Hepatocyte (in vitro differentiated cells): ENCODE measurements at places on chromosomes 6 and 20. TPM values are rescaled to one million over a fixed set of nuclear protein-coding genes. Genes with fewer than 3 reads are reported as not detected.

Gene HLA-DOB
- total RNA-seq, result not detected in 2 replicates

Gene NPBWR2
- total RNA-seq, result not detected in 2 replicates

Gene ADGRG6
- total RNA-seq, result 59.5 and 92.0 TPM in 2 replicates

Gene HLA-DOA
- total RNA-seq, result 1.4 and 2.0 TPM in 2 replicates

Gene ADGB
- total RNA-seq, result 0.33 TPM in 1 of 2 replicates, not detected in the other

Gene CST2
- total RNA-seq, result not detected in 2 replicates

Gene PCSK2
- total RNA-seq, result 1.3 and 1.4 TPM in 2 replicates

Gene ASIP
- total RNA-seq, result not detected in 2 replicates

Gene TREML2
- total RNA-seq, result 0.24 and 0.40 TPM in 2 replicates

Gene TENT5A
- 87.4 and 101 TPM in 2 replicates for total RNA-seq

Gene LHFPL5
- not detected in 2 replicates for total RNA-seq

Gene SSTR4
- 0.24 and 0.53 TPM in 2 replicates for total RNA-seq

GRCh38 chr6:104941729-104942091 is 15.2 kb upstream of the LIN28B start:
- H3K27me3 ChIP-seq, result peaks cover 5% of the 10 kb centered on the region
- H3K4me3 ChIP-seq, result peak overlapping the region; percentile 85
- H3K36me3 ChIP-seq, result no peaks in the 10 kb centered on the region
- H3K4me1 ChIP-seq, result no peaks in the 10 kb centered on the region
- no peak for DNase-seq

GRCh38 chr6:15048367-15048766 is 197.5 kb upstream of the JARID2 start:
- no peak for DNase-seq
- no peaks in the 10 kb centered on the region for H3K27me3 ChIP-seq
- H3K27ac ChIP-seq, result no peak overlapping the region
- H3K4me1 ChIP-seq, result peaks cover 7% of the 10 kb centered on the region
- no peak overlapping the region for H3K4me3 ChIP-seq

GRCh38 chr6:37205997-37206340 is 36.0 kb downstream of the PIM1 start:
- H3K36me3 ChIP-seq, result no peaks in the 10 kb centered on the region
- no peak overlapping the region for H3K4me3 ChIP-seq
- no peak overlapping the region for H3K27ac ChIP-seq
- peaks cover 25% of the 10 kb centered on the region for H3K4me1 ChIP-seq
- no peaks in the 10 kb centered on the region for H3K27me3 ChIP-seq

GRCh38 chr20:745683-746301 is 22.5 kb downstream of the SLC52A3 start:
- no peaks in the 10 kb centered on the region for H3K27me3 ChIP-seq
- H3K27ac ChIP-seq, result no peak overlapping the region
- H3K4me1 ChIP-seq, result no peaks in the 10 kb centered on the region
- H3K36me3 ChIP-seq, result no peaks in the 10 kb centered on the region
- no peak overlapping the region for H3K4me3 ChIP-seq

GRCh38 chr6:37053683-37054082 is 48.2 kb downstream of the FGD2 start:
- peaks cover 9% of the 10 kb centered on the region for H3K4me1 ChIP-seq
- no peak overlapping the region for H3K4me3 ChIP-seq
- no peaks in the 10 kb centered on the region for H3K27me3 ChIP-seq
- H3K27ac ChIP-seq, result no peak overlapping the region
- H3K36me3 ChIP-seq, result no peaks in the 10 kb centered on the region

- H3K36me3 ChIP-seq, result no peaks in the 10 kb centered on the region
- no peak overlapping the region for H3K4me3 ChIP-seq
- DNase-seq, result no peak
- H3K4me1 ChIP-seq, result peaks cover 21% of the 10 kb centered on the region
Measured at GRCh38 chr6:52389264-52389625, 27.3 kb downstream of the PAQR8 start.

DNA sequence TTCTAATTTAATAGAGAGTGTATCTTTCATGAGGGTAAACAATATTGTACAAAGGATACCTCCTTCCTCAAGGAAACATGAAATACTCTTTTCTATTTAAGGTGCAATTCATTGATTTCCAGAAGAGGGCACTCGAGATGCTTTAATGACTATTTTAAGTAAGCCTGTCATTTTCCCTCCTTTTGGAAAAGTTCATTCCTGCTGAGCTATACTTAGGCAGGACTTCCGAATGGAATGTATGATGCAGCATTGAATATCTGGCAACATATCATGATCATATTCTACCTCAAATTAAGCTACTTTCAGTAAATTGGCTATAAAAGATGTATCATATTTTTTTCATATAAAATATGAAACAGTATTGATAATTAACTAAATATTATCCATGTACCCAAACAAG is 5.0 kb downstream of the DST start:
- no peak overlapping the region for H3K27ac ChIP-seq
- no peaks in the 10 kb centered on the region for H3K27me3 ChIP-seq
- H3K4me3 ChIP-seq, result no peak overlapping the region
- peak; percentile 70 for DNase-seq
- H3K4me1 ChIP-seq, result no peaks in the 10 kb centered on the region

GRCh38 chr6:169250660-169251059 is 3.0 kb downstream of the THBS2 start:
- no peak overlapping the region for H3K27ac ChIP-seq
- no peak overlapping the region for H3K4me3 ChIP-seq
- no peak for DNase-seq
- peaks cover 6% of the 10 kb centered on the region for H3K4me1 ChIP-seq
- H3K27me3 ChIP-seq, result peaks cover 51% of the 10 kb centered on the region

DNA sequence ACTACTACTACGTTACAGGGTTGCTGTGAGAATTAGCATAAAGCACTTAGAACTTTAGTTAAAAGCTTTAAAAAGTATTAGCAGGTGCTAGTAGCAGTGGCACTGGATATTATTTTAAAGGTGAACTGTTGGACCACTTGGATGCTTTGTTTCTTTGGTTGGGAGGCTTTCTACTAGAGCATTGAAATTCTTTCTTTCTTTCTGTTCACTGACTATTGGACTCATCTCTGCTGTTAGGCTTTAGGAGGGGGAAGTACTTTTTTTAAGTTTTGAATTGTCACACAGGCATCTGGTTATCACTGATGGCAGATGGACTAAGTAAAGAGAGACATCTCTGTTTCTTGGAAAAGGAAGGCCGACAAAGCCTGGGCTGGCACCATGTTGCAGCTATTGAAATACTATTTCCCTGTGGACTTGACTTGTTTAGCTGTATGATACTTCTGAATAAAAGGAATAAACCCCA is 4.8 kb downstream of the TBPL1 start:
- DNase-seq, result no peak
- H3K4me3 ChIP-seq, result no peak overlapping the region
- H3K4me1 ChIP-seq, result no peaks in the 10 kb centered on the region
- no peaks in the 10 kb centered on the region for H3K27me3 ChIP-seq
- H3K36me3 ChIP-seq, result no peaks in the 10 kb centered on the region

- no peaks in the 10 kb centered on the region for H3K4me1 ChIP-seq
- H3K27me3 ChIP-seq, result no peaks in the 10 kb centered on the region
- no peak for DNase-seq
- H3K36me3 ChIP-seq, result no peaks in the 10 kb centered on the region
Measured at GRCh38 chr20:16703570-16703969, 26.3 kb upstream of the SNRPB2 start.

DNA sequence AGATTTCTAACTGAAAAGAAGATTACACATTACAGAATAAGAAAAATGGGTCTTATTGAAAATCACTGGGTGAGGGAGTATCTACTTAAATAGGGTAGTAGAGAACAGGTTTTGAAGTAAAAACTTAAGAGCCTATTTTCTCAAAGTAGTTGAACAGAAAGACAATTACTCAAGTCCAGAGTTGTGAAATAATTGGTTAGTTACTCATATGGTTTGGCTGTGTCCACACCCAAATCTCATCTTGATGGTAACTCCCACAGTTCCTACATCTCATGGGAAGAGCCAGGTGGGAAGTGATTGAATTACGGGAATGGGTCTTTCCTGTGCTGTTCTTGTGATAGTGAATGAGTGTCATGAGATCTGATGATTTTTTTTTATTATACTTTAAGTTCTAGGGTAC is 1035.3 kb upstream of the GJE1 start:
- no peak overlapping the region for H3K27ac ChIP-seq
- H3K36me3 ChIP-seq, result no peaks in the 10 kb centered on the region
- H3K4me3 ChIP-seq, result no peak overlapping the region
- no peaks in the 10 kb centered on the region for H3K27me3 ChIP-seq

DNA sequence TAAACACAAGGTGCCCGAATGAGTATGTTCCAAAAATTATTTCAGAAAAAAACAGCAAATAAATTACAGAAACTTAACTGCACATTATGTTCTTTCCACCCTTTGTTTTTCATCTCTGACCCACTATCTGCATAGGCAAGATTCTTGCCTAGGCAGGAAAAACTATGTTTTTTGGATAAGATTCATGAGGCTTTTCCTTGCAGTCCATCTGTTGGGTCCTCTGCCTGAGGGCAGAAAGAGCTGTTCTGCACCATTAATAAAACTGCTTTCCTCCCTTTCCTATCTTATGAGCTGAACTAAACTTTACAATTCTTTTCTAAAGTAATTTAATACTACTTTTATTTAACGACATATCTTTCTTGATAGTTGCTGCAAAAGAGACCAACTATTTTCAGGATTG is 21.1 kb downstream of the ENPP1 start:
- no peaks in the 10 kb centered on the region for H3K27me3 ChIP-seq
- no peaks in the 10 kb centered on the region for H3K36me3 ChIP-seq
- H3K4me3 ChIP-seq, result no peak overlapping the region
- H3K4me1 ChIP-seq, result peaks cover 28% of the 10 kb centered on the region

GRCh38 chr6:132686531-132686930 is 27.3 kb downstream of the VNN1 start:
- no peaks in the 10 kb centered on the region for H3K27me3 ChIP-seq
- H3K27ac ChIP-seq, result no peak overlapping the region
- DNase-seq, result no peak
- no peaks in the 10 kb centered on the region for H3K4me1 ChIP-seq
- H3K4me3 ChIP-seq, result no peak overlapping the region

- no peaks in the 10 kb centered on the region for H3K4me1 ChIP-seq
- DNase-seq, result no peak
- H3K27me3 ChIP-seq, result no peaks in the 10 kb centered on the region
- H3K36me3 ChIP-seq, result no peaks in the 10 kb centered on the region
- peak overlapping the region; percentile 75 for H3K27ac ChIP-seq
Measured at GRCh38 chr6:33453393-33454008, 875 bp upstream of the ZBTB9 start.

DNA sequence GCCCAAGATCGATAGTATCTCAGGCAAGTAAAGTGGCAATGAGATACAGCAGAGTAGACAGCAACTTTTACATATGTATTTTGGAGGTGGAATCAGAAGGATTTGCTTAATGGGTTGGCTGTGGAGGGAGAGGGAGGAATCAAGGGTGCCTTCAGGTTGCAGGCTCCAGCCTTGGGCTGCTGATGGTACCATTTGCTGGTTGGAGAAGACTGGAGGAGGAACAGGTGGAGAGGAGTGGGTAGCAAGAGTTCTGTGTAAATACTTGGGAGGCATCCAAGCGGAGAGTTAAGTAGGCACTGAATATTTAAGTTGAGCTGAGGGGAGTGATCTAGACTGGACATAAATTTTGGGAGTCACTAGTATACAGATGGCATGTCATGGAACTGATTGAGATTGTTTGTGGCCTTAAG is 5.2 kb downstream of the BICRAL start:
- H3K4me1 ChIP-seq, result peaks cover 33% of the 10 kb centered on the region
- H3K27me3 ChIP-seq, result no peaks in the 10 kb centered on the region
- no peak overlapping the region for H3K4me3 ChIP-seq
- no peaks in the 10 kb centered on the region for H3K36me3 ChIP-seq
- no peak overlapping the region for H3K27ac ChIP-seq
- DNase-seq, result no peak

- H3K36me3 ChIP-seq, result no peaks in the 10 kb centered on the region
- H3K4me1 ChIP-seq, result no peaks in the 10 kb centered on the region
- H3K27ac ChIP-seq, result no peak overlapping the region
- no peak for DNase-seq
Measured at GRCh38 chr20:21569586-21569985, 55.7 kb upstream of the NKX2-2 start.

DNA sequence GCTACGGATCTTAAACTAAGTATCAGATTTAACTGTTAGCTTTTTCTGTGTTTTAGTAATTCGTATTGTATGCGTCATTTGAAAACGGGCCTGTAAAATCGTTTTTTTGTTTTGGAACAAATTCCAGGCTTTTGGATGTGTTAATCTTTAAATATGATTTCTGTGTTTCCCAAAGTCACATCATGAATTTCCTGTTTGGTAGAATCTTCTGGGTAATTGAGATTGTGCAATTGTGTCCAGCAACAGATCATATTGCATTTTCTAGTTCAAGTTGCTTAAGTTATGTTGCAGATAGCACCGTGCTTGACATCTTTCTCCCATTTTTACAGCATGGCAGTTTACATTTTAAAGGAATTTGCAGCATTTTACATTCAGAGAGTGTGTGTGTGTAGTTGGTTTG is 1.9 kb downstream of the MAPK14 start:
- H3K4me3 ChIP-seq, result peak overlapping the region; percentile 25
- no peaks in the 10 kb centered on the region for H3K27me3 ChIP-seq
- H3K36me3 ChIP-seq, result no peaks in the 10 kb centered on the region
- peaks cover 14% of the 10 kb centered on the region for H3K4me1 ChIP-seq
- H3K27ac ChIP-seq, result peak overlapping the region; percentile 76

GRCh38 chr6:83885984-83886383 is 26.5 kb downstream of the CYB5R4 start:
- no peaks in the 10 kb centered on the region for H3K4me1 ChIP-seq
- H3K4me3 ChIP-seq, result no peak overlapping the region
- no peak for DNase-seq
- H3K27me3 ChIP-seq, result no peaks in the 10 kb centered on the region
- H3K36me3 ChIP-seq, result no peaks in the 10 kb centered on the region
- no peak overlapping the region for H3K27ac ChIP-seq

- peaks cover 6% of the 10 kb centered on the region for H3K27me3 ChIP-seq
- H3K36me3 ChIP-seq, result no peaks in the 10 kb centered on the region
- H3K4me1 ChIP-seq, result no peaks in the 10 kb centered on the region
- peak overlapping the region; percentile 38 for H3K27ac ChIP-seq
- DNase-seq, result no peak
Measured at GRCh38 chr20:57605045-57605444, 15.2 kb downstream of the ZBP1 start.

- H3K27ac ChIP-seq, result no peak overlapping the region
- DNase-seq, result no peak
- H3K4me1 ChIP-seq, result no peaks in the 10 kb centered on the region
Measured at GRCh38 chr6:150606647-150607328, 7.1 kb downstream of the PLEKHG1 start.

GRCh38 chr6:154448448-154449096 is 61.9 kb downstream of the CNKSR3 start:
- DNase-seq, result peak; percentile 37
- no peaks in the 10 kb centered on the region for H3K27me3 ChIP-seq
- H3K36me3 ChIP-seq, result no peaks in the 10 kb centered on the region
- H3K4me1 ChIP-seq, result peaks cover 17% of the 10 kb centered on the region

DNA sequence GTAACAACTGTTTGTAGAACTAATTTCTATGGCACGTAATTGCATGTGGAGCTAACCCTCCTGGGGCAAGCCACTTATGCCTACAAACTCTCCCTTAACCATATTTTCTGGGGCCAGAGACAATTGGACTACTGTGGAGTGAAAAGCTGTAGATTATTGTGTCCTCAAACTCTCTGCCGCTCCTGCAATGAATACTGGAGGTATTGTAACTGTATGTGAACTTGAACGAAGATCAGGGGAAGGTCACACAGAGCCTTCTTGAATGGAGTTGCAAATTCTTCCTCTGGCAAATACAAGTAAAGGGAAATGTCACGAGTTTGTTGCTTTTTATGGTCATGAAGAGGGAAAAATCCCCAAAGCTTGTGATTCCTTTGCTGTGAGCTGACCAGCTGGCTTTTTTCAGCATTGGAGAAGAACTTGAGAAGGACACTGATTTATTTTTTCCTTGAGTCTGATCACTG is 18.2 kb downstream of the AKAP12 start:
- no peaks in the 10 kb centered on the region for H3K4me1 ChIP-seq
- DNase-seq, result no peak
- H3K27ac ChIP-seq, result no peak overlapping the region
- no peaks in the 10 kb centered on the region for H3K27me3 ChIP-seq

GRCh38 chr6:163177007-163177406 is 237.5 kb upstream of the QKI start:
- no peak overlapping the region for H3K27ac ChIP-seq
- DNase-seq, result no peak
- H3K36me3 ChIP-seq, result no peaks in the 10 kb centered on the region
- H3K4me3 ChIP-seq, result no peak overlapping the region
